ENCODE measurements at places on chromosomes 2 and 18. TPM values are rescaled to one million over a fixed set of nuclear protein-coding genes. Genes with fewer than 3 reads are reported as not detected.

- no peak for DNase-seq
Measured at GRCh38 chr2:168593713-168594112, 137.6 kb downstream of the CERS6 start.

DNA sequence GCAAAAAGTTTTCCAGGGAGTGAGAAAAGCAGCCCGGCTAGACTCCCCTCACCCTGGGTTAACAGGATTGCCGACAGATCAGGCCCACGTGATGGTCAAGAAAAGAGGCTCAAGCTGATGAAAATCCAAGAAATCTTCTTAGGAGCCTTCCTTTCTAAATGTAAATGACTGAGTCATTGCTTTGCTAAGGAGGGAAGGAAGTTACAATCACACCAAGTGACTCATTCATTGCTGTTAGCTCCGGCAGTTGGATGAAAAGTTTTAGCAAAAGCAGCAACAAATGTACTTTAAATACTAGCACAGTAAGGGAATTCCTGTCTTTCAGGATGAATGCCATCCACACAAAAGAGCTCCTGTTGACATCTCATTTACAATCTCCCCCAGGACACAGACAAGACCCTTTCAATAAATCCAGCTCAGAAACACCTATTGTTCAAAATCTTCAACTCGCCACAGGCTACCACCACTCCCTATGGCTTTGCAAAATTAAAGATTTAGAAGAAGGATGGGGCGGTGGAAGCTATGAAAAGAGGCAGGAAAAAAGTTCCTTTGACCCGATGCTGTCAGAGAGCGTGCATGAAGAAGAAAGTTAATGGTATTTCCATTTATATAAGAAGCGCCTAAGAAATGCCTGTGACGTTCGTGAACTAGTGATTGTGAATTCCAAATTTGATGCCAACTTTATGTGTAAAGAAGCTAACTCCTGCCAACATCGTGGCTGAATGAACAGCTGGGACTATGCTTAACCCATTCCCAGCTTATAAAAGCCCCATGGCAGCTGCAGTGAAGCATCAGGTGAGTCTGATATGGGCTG lies 153.7 kb downstream of the TGIF1 start:
- no peak for DNase-seq

GRCh38 chr18:9508446-9509025 lies 33.2 kb downstream of the RALBP1 start:
- no peak for DNase-seq

DNA sequence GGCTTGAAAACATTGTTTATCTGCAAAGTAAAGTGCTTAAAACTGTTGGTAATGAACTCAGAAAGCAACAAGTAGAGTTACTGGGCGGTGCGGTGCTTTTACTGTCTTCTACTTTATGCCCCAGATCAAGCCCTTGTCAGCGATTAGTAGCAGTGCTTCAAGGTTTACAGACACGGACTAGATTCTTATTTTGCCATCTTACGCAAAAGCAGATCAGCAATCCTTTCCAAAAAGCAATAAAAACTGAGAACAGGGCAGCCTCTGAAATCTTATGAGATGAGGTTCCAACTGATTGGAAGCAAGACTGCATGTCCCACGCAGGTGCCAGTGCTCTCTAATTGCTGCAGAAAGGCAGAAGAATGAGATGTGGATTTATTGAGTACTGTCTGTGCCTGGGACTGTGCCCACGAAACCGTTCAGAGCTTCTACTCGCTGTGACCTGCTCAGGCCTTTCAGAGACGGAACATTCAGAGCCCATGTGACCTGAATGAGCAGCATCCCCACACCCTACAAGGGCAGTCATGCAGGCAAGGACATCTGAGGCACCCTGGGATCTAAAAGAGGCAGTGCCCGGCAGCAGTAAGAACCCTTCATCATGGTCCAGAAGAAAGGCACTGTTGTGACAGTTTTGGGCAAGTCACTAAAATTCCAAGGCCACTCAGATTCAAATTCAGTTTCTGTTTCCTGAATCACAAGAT lies 15.7 kb downstream of the COL4A3 start:
- peak; percentile 25 for DNase-seq

GRCh38 chr18:73007195-73007914 lies 139.6 kb upstream of the NETO1 start:
- DNase-seq: no peak

Gene OBSL1
- 740 TPM for total RNA-seq

DNA sequence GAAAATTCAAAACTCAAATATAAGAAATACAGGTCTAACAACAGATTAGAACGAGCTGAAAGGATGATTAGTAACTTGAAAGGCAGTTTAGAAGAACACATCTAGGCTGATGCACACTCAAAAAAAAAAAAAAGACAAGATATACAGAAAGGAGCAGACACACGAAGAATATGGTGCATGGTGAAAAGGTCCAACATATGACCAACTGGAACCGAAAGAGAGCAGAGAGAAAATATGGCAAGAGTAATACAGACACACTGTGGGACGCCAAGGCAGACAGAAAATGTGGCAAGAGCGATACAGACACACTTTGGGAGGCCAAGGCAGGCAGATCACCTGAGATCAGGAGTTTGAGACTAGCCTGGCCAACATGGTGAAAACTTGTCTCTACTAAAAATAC lies 39.8 kb downstream of the NDUFA10 start:
- no peak for DNase-seq

Gene THSD7B
- 0.10 TPM for total RNA-seq

- no peak for DNase-seq
Measured at GRCh38 chr2:229665158-229665557, 49.2 kb downstream of the DNER start.

- no peak for DNase-seq
Measured at GRCh38 chr2:208406474-208407451, at the start of gene PTH2R. PTH2R (plus strand) TSS chr2:208406792; CDS start chr2:208407044, 252 bp downstream.

Gene RNF144A
- total RNA-seq: 30.4 TPM

DNA sequence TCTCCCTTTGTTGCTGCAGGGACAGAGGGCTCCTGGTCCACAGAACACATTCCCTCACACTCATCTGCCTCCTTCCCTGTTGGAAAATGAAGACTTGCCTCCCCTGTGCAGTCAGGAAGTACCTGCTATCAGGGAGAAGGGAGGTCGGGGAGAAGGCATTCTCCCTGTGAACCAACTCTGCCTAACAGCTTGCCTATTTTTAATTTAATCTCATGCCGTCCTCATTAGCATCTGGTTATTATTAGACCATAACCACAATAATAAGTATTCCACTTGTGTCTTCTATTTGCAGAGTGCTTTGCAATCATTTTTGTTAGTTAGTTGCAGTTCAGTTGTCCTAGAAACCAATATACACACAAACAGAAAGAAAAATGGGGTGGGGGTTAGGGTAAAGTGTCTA lies 232.6 kb upstream of the SKOR2 start:
- DNase-seq: no peak

Gene CRYBA2
- total RNA-seq: not detected

Gene MYCN
- 2.1 TPM for total RNA-seq

- DNase-seq: no peak
Measured at GRCh38 chr18:24043403-24043802, 28.8 kb downstream of the TTC39C start.

DNA sequence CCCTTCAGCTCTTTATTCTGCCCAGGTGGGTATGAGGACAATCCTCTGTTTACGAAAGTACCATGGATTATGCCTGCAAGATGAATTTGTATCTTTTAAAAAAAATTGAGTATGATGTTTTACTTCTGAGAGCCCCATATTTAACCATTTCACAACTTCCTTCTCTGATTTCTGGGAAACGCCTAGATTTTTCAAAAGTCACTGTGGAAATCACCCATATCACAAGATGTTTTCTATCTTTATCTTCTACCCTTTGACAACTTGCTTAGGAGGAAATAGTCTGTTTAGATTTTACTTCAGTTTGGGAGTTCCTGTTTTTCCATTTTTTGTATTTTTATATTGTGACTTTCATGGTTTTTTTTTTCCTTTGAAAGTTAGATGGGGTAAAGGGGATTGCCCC lies 53.0 kb downstream of the ICOS start:
- no peak for DNase-seq

DNA sequence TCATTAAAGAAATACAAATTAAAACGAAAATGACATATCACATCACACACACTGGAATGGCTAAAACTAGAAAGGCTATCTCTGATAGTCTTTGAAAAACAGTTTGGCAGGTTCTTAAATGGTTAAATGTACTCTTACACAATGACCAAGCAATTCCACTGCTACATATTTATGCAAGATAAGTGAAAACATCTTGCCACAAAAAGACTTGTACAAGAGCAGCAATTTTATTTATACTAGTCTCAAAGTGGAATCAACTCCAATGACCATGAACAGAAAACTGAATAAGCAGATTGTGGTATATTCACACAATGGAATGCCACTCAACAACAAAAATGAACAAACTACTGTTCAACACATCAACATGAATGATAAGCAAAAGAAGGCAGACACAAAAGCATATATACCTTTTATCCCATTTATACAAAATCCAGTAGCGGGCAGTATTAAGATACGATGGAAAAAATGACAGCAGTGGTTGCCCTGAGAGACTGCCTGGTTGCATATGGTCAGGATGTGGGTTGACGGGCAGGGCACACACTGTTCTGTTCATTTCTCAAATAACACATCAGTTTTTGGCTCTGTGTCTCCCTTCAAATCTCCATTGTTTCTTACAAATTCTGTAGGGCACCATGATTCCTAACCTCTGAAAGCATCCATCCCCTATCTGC lies 25.4 kb downstream of the SP100 start:
- no peak for DNase-seq

Gene SPDYA
- total RNA-seq: 4.3 TPM

GRCh38 chr2:165563468-165564225 lies 94.1 kb downstream of the CSRNP3 start:
- DNase-seq: no peak

DNA sequence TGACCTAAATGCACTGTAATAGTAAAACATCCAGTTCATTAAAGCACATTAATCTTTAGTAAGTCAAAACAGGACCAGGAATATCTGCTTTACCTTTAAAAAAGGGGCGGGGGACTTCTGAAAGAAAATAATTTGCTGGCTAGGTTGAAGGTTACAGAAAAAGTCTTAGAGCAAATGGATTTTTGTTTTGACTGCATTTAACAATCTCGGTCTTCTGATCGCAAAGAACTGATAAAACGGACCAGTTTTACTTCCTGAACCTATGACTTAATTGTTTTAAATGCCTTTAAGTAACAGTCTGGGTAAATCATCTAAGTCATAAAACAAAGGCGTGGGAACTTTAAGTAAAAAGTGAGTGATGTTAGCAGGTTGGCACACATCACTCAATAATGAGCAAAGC lies 783 bp downstream of the BUB1 start:
- DNase-seq: no peak

Gene CNGA3
- not detected for total RNA-seq

DNA sequence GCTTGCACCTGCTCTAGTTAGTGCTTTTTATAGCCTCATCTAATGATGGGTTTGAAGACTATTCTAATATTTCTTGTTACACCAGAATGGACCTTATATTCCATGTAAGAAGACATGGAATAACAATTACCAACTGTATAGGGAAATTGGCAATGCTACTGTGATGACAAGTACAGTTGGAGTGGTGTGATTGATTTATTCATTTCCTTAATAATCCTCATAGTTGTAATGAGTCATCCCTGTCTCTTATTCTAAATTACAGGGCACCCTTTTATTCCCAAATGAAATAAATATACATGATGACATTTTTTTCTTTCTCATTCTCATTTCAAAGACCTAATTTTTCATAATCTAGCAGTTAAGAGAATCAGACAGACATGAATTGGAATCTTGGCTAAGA lies 18.3 kb upstream of the TLK1 start:
- no peak for DNase-seq

Gene BCL11A
- 5.7 TPM for total RNA-seq

GRCh38 chr2:118668431-118669424 lies 178.7 kb downstream of the EN1 start:
- no peak for DNase-seq

Gene CDK15
- total RNA-seq: 4.2 TPM

- DNase-seq: no peak
Measured at GRCh38 chr2:241568726-241569125, 10.2 kb downstream of the BOK start.

- no peak for DNase-seq
Measured at GRCh38 chr2:10471955-10472354, 23.8 kb upstream of the ODC1 start.

Gene RALB
- total RNA-seq: 41.2 TPM

- DNase-seq: no peak
Measured at GRCh38 chr2:49288902-49289700, 134.8 kb upstream of the FSHR start.

DNA sequence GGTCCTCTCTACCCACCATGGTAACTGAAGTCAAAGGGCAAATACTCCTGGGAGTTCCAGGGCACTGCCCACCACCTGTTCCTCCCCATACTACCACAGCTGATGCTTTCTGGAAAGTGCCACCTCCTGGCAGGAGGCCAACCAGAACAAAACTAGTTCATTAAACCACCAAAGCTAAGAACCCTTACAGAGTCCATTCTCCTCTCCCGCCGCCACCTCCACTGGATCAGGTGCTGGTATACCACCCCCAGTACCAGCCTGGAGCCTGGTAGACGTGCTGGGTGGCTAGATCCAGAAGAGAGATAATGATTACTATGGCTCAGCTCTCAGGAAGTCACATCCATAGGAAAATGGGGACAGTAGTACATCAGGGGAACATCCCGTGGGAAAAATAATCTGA lies 300.9 kb downstream of the RIT2 start:
- no peak for DNase-seq

- DNase-seq: no peak
Measured at GRCh38 chr2:108776475-108776874, 10.1 kb upstream of the CCDC138 start.

DNA sequence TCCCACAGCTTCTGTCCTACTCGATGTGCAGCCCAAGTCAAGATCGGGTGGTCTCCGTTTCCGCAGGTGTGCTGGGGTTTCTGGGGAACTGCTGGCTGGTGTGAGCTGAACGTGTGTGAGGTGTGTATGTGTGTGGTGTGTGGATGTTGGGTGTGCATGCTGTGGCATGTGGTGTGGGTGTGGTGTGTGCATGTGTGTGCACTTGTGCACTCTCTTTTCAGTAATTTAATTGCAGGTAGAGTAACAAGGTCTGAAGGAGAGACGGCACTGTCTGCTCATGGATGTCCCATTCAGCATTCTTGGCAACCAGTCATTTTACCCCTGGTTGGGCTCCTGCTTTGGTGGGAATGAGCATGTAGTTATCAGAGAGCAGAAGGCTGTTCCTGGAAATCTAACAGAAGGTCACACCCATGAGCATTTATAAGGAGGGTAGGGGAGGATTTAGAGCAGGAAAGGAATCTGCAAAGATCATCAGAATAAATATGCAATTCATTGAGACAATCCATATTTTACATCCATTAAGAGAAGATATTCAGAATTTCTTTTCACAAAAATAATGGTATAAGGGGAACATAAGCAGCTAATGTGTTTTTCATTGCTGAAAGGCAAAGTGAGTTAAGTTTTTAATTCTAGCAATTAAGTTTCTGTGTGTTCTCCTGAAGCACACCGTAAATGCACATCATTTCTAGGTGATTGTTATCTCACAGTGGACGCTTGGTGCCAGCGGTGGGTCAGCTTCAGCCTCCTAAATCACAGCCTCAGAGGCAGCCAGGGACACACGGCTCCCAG lies 60.7 kb downstream of the ADI1 start:
- DNase-seq: no peak

GRCh38 chr2:159849160-159849813 lies 51.3 kb upstream of the CD302 start:
- DNase-seq: no peak

Gene CPO
- 0.23 TPM for total RNA-seq
